ENCODE measurements at places on chromosomes 7 and 10.

GRCh38 chr7:66145400-66146104 is 30.9 kb downstream of the CRCP start:
- DNase-seq: no peak

DNA sequence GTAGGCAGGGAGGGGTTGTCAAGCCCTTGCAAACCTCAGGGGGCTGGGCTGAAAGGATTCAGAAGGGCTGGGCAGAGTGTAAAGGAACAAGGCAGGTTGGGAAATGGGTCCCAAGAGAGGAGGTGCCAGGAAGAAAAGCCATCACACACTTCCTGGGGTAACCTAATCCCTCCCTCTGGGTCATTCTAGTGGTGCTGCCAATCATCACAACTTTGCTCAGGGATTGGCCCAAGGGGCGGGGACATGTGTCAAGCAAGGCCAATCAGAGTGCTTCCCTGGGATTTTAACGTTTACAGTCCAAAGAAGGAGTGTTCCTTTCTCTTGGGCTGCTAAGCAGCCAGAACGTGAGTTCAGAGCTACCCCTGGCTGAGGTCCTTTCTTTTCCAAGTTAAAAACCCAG is 57.1 kb upstream of the NPTX2 start:
- no peak for DNase-seq

GRCh38 chr10:113234481-113234880 is 284.4 kb downstream of the TCF7L2 start:
- no peak for DNase-seq

DNA sequence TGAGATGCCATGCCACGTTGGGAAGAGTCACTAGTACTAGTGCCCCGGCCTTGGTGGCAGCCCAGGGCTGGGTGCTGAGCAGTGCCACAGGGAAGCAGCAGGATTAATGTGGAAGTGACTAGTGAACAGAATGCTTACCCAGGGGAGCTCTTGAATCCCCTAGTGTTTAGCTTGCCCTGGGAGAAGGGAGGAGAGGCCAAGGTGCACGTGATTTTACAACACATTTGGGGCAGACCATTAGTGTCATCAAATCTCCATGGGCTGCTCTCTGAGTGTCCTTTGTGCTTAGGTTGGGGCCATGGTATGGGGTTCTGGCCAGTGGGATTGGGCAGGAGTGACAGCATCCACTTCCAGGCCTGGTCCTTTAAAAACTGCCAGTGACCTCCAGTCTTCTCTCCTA is 37.5 kb downstream of the ARHGAP22 start:
- DNase-seq: no peak

GRCh38 chr7:151339651-151340382 is 1.8 kb upstream of the NUB1 start:
- DNase-seq: no peak

GRCh38 chr7:79620291-79620690 is 166.8 kb upstream of the MAGI2 start:
- no peak for DNase-seq

DNA sequence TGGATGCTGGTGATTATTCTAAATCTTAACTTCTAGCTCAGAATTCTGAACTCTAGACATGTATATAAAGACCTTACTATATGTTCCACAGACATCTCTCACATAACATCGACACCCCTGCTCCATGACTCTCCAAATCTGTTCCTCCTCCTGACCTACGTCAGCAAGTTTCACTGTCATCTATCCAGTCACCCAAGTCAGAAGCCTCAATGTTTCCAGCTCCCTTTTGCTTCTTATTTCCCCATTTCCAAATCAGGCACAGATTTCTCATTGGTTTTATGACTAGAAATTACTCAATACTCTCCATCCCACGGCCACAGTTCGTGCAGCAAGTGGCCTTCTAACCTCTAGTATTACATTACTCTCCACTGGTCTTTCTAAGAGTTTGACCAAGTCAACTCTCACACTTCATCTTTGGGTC is 28.5 kb downstream of the EPC1 start:
- no peak for DNase-seq

DNA sequence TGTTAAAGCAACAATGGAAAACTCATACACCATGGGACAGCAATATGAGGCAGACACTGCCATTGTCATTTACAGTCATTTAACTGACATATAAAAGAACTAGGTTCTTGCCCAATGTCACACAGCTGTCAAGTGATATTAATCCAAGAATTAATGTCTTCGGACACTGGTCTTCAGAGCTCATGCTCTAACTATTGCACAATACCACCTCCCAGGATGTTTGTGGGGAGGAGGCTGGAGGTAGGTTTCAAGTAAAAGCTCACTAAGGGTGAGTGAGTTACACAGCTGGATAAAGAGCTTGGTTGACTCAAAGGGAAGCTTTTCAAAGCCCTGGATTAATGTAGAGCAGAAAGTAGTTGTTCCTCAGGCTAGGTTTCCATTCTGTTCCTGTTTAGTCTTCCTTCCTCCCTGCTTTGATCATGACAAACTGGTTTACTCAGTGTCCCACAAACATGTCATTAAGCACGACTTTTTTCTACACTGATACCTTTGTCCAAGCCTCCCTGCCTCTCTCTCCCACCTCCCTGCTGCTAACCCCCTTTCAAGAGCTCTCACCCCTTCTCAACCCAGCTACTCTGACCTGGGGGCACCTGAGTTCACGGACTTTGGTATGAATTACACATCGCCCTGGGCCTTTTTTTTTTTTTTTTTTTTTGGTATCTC is 987 bp upstream of the EXOC6 start:
- peak; percentile 49 for DNase-seq

DNA sequence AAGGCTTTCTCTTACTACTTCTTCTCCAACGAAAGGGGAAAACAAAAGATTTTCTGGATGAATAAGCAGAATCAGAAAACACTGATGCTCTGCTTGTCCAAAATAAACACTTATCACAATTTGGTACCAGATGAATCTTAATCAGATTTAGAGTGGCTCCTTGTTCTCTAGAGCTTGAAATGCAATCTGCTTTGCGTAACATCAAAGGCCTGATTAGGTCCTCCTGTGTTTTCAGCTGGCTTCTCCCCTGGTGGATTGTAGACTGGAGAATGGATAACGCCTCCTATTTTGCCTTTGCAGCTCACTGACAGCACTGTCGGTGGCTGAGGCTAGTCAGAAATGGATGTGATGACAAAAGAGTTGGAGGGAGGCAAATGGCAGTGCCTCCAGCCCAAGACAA is 91.2 kb downstream of the FAM13C start:
- DNase-seq: no peak

- no peak for DNase-seq
These were observed 15.5 kb downstream of the TAS2R40 start for GRCh38 chr7:143237366-143237765.

DNA sequence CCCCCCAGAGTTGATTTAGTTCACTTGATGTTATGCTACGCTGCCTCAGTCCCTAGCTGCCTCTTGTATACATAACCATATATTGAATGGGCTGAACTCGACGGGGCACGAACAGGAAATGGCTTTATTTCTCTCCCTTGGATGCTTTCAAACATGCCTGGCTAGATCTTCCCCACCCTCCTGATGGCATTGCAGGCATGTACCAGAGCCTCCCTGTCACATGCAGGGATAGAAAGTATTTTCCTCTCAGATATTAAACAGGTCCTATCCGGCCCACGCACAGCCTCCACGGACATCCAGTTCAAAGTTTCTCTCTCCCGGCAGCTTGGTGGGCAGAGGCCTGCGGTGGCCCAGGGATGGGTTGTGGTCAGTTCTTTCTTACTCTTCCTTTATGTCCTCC is 422.1 kb downstream of the RPS24 start:
- no peak for DNase-seq

- no peak for DNase-seq
These were observed 6.2 kb upstream of the IGF2BP3 start for GRCh38 chr7:23476286-23477156.

DNA sequence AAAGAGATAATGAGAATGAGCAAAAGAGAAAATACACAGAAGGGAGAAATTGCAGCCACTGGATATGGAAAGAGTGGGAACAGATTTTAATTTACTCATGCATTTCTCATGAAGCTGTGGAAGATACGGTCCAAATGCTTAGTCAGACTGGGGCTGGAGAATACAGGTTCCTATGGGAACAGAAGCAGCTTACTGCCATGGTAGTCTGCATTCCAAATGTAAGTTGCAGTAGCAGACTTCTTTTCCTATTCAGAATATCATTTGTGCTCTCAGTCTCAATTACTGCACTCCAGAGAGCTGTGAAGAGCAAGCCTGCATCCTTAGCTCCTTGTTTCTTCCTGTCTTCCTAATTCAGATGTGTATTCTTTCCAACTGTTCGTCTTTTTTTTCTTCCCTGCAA is 190.8 kb upstream of the TMEM196 start:
- DNase-seq: no peak

- DNase-seq: no peak
These were observed 18.0 kb downstream of the AQP1 start for GRCh38 chr7:30929686-30930085.

GRCh38 chr7:43166686-43167085 is 54.2 kb downstream of the HECW1 start:
- no peak for DNase-seq

GRCh38 chr7:122403113-122403512 is 98.6 kb upstream of the FEZF1 start:
- no peak for DNase-seq

GRCh38 chr7:158700008-158700407 is 4.6 kb downstream of the NCAPG2 start:
- DNase-seq: no peak

- no peak for DNase-seq
These were observed 26.9 kb downstream of the PRSS2 start for GRCh38 chr7:142797391-142798377.

- DNase-seq: peak; percentile 12
These were observed 28.4 kb downstream of the UBE2D4 start for GRCh38 chr7:43954524-43955228.

DNA sequence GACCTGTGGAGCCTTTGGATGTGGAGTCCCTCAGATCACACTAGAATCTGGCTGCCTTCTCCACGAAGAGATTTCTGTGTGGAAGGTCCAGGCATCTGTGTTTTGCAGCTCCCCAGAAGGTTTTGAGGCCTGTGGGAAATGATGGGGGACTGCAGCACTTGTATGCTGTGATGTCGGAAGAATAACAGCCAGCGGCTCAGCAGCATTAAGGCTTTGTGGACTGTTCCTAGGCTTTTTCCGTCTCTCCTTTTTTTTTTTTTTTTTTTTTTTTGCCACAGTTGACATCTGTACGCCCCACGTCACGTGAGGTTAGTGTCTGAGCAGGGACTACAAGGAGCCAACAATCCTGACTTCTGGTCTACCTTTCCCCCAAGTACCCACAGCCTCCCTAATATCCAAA is 181.3 kb downstream of the PFKFB3 start:
- no peak for DNase-seq

DNA sequence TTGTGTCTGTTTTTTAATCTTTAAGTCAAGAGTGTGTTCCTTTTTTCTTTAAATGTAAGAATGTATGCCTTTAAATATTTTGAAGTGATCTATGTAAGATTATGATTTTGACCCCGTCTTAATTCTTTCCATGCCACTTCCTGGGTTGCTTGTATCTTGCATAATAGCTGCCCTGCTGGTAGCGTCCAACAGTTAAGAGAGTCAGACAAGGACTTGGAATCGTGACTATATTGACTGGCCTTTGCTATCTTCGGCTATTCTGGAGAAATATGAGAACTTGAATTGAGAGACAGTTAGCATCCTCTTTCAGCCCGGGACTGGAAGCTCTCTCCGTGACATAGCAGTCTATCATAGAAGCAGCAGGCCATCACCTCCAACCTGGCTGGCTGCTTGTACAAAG is 13.0 kb downstream of the NRP1 start:
- no peak for DNase-seq

DNA sequence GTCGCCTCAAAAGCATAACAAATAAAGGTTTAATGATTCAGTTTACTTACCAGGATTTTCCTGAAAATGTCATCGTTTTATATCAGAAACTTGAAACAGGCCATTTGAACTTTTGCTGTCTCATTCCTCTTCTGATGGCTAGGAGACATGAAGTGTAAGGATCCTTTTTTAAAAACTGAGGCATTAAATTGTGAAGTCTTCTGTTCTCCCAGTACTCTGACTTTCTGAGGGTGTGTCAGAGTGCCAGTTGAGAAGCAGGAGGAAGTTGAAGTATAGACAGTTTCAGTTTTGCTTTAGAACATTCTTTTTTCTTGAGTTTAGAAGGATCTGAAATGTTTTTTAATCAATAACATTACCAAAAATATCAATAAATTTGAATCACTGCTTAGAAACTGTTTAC is at the start of gene SAMD9L:
Gene SAMD9L, minus strand, starts transcription at position 242 of the 400 bp plus-strand sequence. CDS start 12,414 bp downstream, outside the sequence.
- no peak for DNase-seq

GRCh38 chr7:92058040-92058439 is 76.2 kb downstream of the CYP51A1 start:
- no peak for DNase-seq

Data from NCI-H226 (cell line).